Liver (tissue), 10 donors: ENCODE measurements at places on chromosomes 6 and 20.

GRCh38 chr20:29687438-29687837 is 1570.0 kb upstream of the DEFB115 start:
- no peak for DNase-seq

- DNase-seq: no peak
These were observed 584.1 kb downstream of the TFAP2A start for GRCh38 chr6:9830808-9831207.

DNA sequence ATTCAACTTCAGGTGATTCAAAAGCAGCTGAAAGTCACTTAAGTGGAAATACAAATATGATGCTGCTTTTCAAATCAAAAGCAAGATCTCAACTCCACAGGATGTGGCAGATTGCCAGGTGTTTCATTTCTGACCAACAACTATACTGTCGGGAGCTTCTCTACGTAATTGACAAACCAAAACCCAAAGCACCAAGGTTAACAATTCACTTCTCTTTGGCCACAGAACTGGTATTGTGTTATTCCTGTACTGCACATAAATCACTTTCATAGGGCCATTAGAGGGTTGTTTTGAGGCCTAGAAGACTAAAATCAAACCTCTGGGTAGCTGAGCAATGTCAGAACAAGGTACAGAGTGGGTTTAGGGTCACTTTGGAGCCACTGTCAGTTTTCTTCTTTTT is 169.7 kb downstream of the HAO1 start:
- no peak for DNase-seq

- DNase-seq: no peak
These were observed 9.0 kb upstream of the NCOA6 start for GRCh38 chr20:34834459-34834893.

DNA sequence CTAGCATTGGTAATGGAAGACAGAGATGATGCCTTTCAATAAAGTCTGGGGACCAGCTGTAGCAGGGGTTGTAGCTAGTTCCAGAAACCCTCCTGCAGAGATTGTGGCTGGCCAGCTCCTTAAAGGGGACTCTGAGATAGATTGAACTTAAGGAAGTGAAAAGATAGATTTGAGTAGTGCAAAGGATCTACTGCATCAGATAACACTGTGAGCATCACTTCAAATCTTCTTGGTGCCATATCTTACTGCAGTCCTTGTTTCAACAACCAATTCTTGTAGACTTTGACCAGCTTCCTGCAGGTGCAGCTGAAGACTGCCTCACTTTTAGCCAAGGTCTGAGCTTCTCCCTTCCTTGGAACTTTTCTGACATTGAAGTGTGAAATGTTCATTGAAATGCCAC is 14.8 kb upstream of the CEP162 start:
- no peak for DNase-seq

- no peak for DNase-seq
These were observed 54.8 kb downstream of the CAP2 start for GRCh38 chr6:17448165-17448564.

- DNase-seq: no peak
These were observed 76.7 kb downstream of the CEP162 start for GRCh38 chr6:84150705-84151104.

DNA sequence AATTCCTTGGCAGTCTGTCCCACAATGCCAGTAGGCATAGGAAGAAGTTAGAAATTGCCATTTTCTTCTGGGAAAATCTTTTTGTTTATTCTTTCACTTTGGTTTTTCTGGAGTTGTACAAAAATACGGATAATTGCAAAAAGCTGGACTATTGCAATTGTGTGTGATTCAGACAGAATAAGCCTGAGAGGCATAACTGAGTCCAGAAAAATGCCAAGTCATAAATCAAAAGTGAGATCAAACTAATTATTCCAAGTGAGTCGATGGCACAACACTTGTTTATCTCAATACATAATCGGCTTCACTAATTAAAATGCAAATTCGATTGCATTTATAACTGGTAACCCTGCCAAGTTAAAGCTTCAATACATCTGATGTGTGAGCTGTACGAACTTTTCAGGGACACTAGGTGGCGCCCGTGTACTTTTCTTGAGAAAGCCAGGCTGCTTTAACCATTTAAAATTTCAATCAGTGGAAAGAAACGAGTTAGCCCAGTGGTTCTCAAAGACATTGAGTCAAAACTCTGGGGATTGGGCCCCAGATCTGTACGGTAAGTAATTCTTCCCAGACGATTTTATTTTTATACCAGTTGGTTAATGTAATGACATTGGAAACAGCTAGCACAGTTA is 102.6 kb downstream of the LAMP5 start:
- peak; percentile 51 for DNase-seq

GRCh38 chr6:40075056-40075590 is 140.9 kb upstream of the MOCS1 start:
- no peak for DNase-seq

- no peak for DNase-seq
These were observed 126.9 kb upstream of the FAM83B start for GRCh38 chr6:54719633-54720032.

DNA sequence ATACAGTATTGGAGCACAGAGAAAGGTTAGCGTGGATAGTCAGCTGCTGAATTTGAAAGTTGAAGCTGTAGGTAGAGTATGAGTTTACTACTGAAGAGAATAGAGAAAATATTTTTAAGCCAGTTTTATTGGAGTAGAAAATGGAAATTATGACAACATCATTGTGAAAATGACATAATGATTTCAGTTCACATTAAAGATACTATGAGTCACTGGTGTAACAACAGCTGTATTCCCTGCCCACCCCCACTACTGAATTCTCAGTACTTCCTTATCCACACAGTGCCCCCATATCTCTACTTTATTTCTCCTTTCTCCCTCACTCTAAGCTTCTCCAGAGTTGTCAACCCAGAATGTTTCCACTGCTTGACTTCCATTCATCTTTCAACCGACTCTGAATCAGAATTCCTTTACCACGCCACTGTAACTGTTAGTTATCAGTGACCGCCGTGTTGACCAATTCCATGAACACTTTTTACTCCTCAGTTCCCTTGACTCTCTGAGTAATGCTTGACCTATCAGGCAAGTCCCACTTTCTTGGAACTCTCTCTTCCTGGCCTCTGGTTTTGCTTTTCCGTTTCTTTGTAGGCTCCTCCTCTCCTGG is 139.6 kb downstream of the AIG1 start:
- no peak for DNase-seq

DNA sequence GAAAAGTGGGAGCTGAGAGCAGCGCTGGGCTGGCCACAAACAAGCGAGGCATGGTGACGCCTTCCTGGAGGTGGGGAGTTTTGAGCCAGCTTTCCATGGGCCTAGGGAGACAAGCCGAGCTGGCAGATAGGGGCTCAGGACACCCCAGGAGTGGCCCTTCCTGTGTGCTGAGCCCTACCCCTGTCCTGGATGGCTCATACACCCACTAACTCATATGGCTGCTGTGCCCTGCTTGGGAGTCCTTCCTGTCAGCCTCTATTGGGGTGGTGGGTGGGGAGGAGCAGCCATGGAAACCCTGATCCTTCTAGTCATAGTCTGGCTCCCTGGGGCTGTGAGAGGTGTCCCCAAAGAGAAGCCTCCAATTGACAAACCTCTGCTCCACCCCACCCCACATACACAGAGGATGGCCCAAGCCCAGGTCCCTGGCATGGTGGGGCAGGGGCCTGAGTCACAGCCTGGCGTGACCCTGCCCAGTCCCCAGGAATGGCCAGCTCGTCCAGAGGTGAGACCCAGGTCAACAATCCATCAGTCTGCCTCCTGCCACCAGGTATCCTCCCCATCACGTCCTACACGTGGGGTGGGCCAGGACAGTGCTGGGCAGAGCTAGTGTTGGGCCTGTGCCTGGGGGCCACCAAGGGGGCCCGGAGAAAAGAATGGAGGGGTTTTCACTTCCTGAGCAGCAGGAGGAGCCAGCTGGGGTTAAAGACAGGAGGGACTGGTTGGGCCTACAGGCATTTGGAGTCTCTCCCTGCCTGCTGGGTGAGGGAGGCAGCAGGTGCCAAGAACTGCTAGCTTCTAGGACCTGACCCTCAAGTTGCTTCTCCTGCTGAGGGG is 52.2 kb downstream of the MRPL14 start:
- no peak for DNase-seq

DNA sequence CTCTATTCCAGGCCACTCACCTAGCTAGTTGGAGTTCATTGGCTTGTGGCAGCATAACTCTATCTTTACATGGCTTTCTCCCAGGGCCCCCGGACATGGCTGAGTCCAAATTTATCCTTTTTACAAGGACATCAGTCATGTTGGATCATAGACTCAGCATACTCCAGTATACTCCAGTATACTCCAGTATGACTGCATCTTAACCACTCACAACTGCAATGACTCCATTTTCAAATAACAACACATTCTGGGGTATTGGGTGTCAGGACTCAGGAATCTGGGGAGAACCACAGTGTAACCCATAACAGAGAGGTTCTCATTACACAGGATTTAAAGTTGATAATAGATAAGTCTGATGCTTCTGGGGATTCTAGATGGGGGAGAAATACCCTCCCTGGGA is 53.8 kb upstream of the TSHZ2 start:
- DNase-seq: no peak

DNA sequence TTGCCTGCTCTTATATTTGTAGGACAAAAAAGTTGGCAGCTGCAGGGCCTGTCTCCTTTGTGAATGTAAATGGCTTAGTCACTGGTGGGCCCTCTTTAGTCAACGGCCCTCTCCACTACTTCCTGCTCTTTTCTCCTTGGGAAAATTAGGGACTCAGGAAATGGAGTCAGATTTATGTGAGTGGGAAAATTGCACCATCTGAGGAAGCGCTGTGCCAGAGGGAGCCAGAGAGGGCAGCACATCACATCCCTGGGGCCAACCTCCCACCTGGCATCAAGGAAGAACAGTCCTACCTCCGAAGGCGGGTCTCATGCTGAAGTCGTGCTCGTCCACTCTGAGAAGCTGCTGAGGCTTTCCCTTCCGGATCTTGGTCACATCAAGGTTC is 15.6 kb downstream of the GABRR2 start:
- DNase-seq: no peak

GRCh38 chr6:3742426-3743344 is 8.8 kb downstream of the PXDC1 start:
- DNase-seq: peak; percentile 92

DNA sequence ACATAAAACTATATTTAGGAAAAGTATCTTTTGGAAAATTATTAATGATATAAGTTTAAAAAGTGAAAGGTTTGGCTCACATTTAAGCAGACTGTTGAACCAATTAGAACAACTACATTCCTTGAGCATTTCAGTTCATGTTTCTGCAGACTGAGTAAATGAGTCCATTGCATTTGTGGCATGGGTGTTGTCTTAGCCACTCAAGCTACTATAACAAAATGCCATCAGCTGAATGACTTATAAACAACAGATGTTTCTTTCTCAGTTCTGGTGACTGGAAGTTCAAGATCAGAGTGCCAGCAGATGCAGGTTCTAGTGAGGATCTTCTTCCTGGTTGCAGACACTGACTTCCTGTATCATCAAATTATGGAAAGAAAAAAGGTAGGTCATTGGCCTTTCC is 67.1 kb upstream of the SLC2A12 start:
- no peak for DNase-seq

DNA sequence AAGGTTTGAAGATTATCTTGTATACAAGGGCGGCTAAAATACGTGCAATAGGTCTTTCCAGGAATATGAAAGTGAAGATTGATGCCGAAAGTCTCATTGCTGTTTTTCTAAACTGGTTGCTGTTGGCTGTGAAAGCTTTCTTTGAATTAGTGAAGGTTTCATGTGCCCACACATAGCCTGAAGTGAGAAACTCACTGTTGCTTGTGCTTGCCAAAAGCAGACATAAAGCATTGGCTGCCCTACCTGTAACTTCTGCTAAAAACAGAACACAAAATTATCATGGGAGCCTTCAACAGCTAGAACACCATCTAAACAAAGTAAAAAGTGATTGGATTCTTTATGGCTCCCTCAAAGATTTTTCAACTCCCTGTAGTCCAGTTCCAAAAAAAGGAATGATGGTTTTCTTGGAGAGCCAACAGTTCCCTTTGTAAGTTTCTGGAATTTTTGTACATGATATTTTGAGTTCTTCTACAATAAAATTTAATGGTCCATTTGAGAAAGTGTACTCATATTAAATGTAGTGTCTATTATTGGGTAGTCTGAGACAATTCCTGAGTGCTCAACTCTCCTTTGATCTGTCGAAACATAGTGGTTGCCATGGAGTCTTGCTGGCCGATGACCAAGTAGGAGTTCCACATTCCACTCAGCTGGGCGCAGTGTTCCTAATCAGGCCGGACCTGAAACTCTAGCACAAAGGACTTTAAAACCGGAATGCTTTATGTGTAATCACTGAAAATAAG is 68.5 kb downstream of the PLEKHG1 start:
- peak; percentile 80 for DNase-seq

DNA sequence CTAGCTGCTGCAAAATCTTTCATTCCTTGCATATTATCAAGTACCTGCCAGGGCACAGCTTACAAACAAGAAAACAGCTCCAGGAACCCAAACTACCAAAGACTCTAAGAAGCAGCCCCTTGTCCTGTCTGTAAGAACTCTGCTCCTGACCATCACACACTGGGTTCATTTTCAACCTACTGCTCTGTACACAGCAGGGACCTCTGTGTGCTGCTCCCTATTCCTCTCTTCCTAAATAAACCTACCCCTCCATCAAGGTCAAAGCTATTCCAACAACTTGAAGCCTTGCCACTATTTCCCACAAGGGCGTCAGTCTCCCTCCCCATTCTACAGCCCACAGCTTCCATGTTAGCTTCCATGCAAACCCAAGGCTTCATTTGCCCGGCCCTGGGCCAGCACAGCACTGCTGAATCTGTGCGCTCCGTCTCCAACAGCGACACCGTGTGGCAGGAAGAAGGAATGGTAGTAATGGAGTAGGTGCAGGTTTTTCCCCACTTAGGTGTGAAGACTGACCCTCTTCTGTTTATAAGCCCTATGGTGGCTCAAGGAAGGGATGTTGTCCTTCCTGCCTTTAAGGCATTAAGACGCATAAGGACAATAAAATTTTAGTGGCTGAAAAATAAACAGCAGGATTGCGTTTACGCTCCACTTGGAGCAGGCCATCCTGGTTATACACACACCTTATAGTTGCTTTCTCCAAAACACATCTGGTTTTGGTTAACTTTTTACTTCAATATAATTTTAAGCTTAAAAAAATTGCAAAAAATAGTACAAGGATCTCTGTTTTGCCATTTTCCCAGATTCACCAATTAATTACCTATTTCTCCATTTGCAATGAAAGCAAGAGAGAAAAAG is 115.2 kb upstream of the NXT1 start:
- peak; percentile 74 for DNase-seq

DNA sequence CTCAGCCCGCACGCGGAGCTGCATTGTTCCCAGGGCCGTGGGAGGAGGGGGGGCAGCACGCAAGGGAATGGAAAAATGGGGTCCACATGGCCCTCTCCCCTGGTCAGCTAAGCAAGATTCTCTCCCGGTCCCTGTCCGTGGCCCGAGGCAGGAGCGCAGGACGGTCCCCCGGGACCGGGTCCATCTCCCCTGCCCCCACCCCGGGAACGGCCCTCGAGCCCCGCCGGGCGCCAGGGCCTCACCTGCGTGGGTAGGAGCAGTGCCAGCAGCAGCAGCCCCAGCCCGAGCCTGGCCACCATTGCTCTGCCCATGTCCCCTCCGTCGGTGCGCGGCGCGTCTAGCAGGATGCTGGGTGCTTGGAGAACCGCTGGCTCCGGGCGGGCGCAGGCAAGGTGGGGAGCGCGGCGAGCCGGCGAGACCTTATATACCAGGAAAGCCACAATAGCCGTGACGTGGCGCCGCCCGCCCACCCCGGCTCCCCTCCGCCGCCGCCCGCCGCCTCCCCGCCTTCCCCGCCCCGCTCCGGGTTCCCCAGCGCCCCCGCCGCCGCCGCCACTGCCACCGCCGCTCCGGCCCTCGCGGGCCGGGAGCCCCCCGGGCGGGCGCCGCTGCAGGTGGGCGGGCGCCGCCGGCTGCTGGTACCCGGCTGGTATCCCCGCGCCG is at the start of gene CD24:
Gene CD24, minus strand, starts transcription at position 394 of the 663 bp plus-strand sequence. Its CDS starts 83 bp downstream, at position 311.
- DNase-seq: peak; percentile 57

- DNase-seq: no peak
These were observed 152.2 kb downstream of the CDH4 start for GRCh38 chr20:61404303-61404702.
